ENCODE measurements at places on chromosomes 5 and 9.

GRCh38 chr5:143102411-143102810, 301.1 kb downstream of the NR3C1 start:
- DNase-seq: peak; percentile 82

DNA sequence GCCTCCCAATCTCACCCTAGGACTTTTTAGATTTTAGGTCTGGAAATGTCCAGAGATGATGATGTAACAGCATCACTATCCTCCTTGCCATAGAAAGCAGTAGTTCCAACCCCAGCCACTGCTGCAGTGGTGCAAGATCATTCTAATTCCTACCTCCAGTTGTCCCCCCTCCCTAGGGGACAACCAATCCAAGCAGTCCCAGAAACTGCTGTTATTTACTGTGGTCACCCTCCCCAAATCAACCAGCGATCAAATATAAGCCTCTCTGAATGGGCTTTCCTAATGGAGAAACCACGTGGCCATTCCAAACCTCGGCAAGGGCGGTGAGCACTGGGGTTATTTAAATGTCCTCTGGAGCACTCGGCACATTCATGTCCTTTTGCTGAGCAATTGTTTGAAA, 159.8 kb downstream of the SLF1 start:
- DNase-seq: no peak

GRCh38 chr5:116068028-116068632, 16.7 kb upstream of the COMMD10 start:
- DNase-seq: no peak

DNA sequence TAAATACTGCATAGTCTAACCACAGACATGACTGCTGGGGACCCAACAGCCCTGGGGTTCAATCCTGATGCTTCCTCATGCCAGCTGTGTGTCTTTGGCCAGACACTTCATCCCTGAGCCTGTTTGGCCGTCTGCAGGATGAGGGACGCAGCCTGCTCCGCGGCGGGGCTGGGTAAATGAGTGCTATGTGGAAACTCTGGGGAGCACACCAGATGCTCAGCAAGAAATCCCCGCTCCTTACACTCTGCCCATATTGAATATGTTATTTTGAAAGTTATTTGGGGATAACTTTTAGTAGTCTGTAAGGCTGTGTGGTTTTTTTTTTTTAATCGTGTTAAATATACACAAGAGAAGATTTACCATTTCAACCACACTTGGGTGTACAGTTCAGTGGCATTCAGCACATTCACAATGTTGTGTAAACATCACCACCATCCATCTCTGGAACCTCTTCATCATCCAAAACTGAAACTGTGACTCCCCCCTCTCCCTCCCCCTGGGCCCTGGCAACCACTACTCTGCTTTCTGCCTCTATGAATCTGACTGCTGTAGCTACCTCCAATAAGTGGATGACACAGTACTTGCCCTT, 42.7 kb downstream of the SH3PXD2B start:
- peak; percentile 45 for DNase-seq

DNA sequence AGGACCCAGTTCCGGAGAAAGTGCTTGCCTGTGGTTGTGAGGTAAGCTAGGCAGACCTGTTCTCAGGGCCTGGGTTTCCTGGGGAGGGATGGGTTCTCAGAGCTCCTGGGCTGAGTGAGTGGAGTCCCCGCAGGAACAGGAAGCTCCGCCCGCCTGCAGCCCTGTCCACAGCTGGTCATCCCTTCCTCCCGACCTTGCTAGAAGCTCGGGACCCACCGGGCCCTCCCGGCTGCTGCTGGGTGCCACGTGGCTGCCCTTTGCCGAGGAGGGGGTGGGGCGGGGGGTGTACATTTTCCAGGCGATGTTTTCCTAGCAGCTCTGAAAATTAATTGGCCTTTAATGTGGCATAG, 198.1 kb downstream of the C9orf50 start:
- DNase-seq: no peak

GRCh38 chr9:80796632-80797031, 892.7 kb downstream of the TLE1 start:
- DNase-seq: peak; percentile 22

Data from right cardiac atrium (tissue), 5 donors.